NCI-H460 (cell line): ENCODE measurements at places on chromosomes 1 and 21. TPM values are rescaled to one million over a fixed set of nuclear protein-coding genes. Genes with fewer than 3 reads are reported as not detected.
A peak's percentile ranks its signal among the peaks of the same experiment; 100 is the strongest.

- no peak for DNase-seq
Measured at GRCh38 chr21:44887807-44888580, 14.5 kb upstream of the PTTG1IP start.

NBPF6 gene
- total RNA-seq, result not detected in 2 replicates

GRCh38 chr1:40257313-40257687 lies 736 bp upstream of the ZMPSTE24 start:
- DNase-seq, result no peak

CTTNBP2NL gene
- total RNA-seq, result 9.4 and 10.7 TPM in 2 replicates

AUNIP gene
- 7.8 and 8.8 TPM in 2 replicates for total RNA-seq

DNA sequence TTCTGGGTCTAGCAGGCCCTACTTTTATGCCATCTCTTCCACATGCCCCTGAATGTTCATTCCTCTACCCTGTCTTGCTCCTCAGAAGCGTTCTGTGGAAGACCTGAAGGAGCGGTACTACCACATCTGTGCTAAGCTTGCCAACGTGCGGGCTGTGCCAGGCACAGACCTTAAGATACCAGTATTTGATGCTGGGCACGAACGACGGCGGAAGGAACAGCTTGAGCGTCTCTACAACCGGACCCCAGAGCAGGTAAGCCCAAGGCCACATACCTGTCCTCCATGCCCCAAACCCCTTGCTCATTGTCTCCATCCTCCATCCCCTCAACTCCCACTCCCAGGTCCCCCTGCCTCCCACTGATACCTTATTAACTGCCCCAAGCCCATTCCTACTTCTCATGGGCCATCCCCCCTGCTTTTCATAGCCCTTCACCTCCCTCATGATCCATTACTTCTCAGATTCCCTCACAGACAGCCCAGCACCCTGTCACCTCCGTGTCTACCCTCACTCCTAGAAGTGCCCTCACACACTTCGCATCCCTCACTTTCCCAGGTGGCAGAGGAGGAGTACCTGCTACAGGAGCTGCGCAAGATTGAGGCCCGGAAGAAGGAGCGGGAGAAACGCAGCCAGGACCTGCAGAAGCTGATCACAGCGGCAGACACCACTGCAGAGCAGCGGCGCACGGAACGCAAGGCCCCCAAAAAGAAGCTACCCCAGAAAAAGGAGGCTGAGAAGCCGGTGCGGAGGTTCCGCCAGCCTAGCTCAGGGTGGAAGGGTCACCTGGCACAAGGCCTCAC lies 5.4 kb downstream of the DMAP1 start:
- DNase-seq, result no peak

FAM167B gene
- not detected in 2 replicates for total RNA-seq

DNA sequence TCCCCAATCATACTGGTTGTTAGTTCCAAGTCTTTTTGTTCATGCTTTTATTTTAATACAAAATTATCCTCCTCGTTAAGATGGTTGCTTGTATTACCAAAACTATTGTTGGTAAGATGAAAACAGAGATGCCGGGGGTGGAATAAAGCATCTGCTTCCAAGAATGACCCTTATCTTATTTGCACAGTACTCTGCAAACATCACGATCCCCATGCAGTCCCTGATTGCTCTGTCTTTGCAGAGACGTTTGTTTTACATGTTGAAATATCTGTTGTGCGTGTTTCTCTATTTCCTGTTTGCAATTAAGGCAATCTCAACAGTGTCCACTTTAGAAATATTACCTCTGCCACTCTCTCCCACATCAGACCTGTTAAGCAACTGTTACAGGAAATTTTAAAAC lies 141.3 kb upstream of the NCAM2 start:
- no peak for DNase-seq

- DNase-seq, result no peak
Measured at GRCh38 chr1:203408486-203409481, 57.9 kb upstream of the FMOD start.

DNA sequence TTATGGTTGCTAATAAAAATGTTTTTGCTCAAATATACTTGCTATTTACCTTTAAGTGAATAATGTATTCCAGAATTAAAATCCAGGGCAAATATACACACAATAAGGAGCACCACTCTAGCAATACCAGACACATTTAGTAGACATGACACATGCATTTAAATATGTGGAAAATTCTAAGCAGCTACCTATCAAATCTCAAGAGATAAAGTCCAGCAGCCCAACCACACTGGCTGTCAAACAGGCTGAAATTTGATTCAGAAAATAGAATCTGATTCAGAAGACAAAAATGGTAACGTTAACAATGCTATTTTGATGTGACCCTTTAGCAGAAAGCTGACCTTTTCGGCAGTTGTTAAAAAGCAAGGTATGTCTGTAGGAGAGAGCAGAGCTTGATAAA lies 42.3 kb downstream of the PLEKHO1 start:
- no peak for DNase-seq

DNA sequence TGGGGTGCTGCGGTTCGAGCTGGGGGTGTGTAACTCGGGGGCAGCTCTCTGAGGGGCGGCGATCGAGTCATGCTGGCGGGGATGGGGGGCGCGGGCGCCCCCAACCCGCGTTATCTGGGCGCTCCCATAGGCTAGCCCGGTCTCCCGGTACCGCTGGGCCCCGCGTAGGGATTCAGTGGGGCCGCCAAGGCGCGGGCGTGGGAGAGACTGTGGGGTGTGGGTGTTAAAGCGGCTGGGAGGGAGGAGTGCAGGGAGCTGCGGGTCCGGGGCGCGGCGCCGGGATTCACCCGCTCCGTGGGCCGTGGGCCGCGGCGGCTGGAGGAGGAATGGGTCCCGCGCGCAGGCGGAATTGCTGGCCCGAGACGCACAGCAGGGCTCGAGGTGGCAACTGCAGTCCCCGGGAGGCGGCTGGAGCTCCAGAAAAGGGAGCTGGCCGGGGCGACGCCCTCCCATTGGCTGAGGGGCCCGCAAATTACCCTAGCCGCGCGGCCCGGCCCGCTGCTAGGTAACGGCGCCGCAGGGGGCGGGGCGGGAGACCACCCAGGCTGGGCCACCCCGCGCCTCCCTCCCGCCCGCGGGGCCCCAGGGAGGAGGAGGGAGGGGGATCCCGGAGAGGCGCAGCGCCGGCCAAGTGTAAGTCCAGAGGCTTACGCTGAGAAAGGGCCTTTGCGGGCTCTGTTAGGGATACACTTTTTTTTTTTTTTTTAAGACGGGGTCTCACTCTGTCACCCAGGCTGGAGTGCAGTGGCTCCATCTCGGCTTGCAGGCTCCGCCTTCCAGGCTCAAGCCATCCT lies at the start of gene PTCH2:
PTCH2 (minus strand) TSS at position 392 of the 794 bp plus-strand sequence; CDS start at position 71, 321 bp downstream.
- peak; percentile 15 for DNase-seq

PHLDA3 gene
- total RNA-seq, result 53.8 and 54.6 TPM in 2 replicates

- no peak for DNase-seq
Measured at GRCh38 chr1:208979776-208980175, 603.7 kb upstream of the CAMK1G start.

DNA sequence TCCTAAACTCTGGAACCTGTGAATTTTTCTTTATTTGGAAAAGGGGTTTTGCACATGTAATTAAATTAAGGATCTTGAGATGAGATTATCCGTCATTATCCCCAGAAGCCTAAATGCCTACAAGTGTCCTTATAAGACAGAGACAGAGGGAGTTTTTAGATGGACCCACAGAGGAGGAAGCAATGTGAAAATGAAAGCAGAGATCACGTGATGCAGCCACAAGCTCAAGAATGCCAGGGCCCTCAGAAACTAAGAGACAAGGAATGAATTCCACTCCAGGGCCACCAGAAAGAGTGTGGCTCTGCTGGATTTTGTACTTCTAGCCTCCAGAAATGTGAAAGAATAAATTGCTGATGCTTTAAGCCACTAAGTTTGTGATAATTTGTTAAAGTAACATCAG lies 183.6 kb upstream of the UBE2U start:
- no peak for DNase-seq

C1orf74 gene
- 4.6 and 5.4 TPM in 2 replicates for total RNA-seq

- DNase-seq, result no peak
Measured at GRCh38 chr21:15054606-15055239, 10.1 kb downstream of the NRIP1 start.

C1orf226 gene
- 0.07 and 0.12 TPM in 2 replicates for total RNA-seq

TSSK3 gene
- 0.57 and 0.98 TPM in 2 replicates for total RNA-seq

KRTAP19-3 gene
- not detected in 2 replicates for total RNA-seq

ICOSLG gene
- total RNA-seq, result 0.40 and 0.47 TPM in 2 replicates

GRCh38 chr1:167022384-167022783 lies 33.3 kb downstream of the MAEL start:
- no peak for DNase-seq

NIT1 gene
- 44.3 and 60.6 TPM in 2 replicates for total RNA-seq

- no peak for DNase-seq
Measured at GRCh38 chr1:94001397-94002045, 92.3 kb upstream of the GCLM start.

ASCL5 gene
- 0.15 TPM in 1 of 2 replicates, not detected in the other for total RNA-seq
